Left hindlimb (tissue), 1 donor: ENCODE measurements at places on chromosomes 3 and 15.

- no peak for DNase-seq
These were observed 106.5 kb upstream of the PROK2 start for GRCh38 chr3:71891483-71891882.

- no peak for DNase-seq
These were observed 374.1 kb upstream of the TBL1XR1 start for GRCh38 chr3:177571271-177571943.

DNA sequence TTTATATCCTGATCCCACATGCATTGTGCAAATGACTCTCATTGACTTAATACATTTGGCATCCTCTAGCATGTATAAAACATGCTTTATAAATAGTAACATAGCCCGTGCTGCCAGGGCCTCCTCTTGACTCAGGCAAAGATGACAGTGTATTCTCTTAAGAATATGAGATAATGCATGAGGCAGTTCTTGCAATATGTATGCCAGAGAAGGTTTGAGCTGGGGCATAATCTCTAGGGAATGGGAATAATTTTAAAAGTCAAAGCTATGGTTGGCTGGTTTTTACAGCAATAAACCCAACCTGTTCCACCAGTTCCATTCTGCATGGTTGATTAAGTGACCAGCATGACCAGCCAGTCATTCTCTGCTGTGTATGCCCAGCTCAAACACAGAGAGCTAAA is 179.0 kb upstream of the PFN2 start:
- no peak for DNase-seq

GRCh38 chr3:14791343-14791945 is 27.3 kb upstream of the FGD5 start:
- peak; percentile 58 for DNase-seq

DNA sequence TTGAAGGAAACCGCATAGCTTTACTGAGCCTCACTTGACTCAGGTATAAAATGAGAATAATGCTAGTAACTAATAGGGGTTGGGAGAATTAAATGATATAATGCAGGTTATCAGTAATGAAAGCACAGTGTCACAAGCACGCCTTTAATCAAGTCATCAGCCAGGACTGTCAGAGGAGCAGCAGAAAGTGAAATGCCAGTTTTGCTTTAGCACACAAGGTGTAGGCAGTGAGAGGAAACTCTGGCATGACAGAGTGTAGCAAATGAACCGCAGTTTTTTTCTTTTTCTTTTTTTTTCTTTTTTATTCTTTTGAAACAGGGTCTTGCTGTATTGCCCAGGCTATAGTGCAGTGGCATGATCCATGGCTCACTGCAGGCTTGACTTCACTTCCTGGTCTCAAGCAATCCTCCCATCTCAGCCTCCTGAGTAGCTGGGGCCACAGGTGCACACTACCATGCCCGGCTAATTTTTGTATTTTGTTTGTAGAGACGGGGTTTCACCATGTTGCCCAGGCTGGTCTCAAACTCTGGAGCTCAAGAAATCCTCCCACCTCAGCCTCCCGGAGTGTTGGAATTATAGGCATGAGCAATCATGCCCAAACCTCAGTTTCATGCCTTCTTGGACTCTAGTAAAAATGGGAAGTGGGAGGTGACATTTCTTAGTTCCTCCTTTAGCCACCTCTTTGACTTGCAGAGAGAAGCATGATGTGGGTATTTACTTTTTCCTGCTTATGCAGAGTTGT is 9.7 kb upstream of the SCAANT1 start:
- DNase-seq: no peak

GRCh38 chr3:128483657-128484403 is 9.2 kb downstream of the GATA2 start:
- DNase-seq: peak; percentile 44

DNA sequence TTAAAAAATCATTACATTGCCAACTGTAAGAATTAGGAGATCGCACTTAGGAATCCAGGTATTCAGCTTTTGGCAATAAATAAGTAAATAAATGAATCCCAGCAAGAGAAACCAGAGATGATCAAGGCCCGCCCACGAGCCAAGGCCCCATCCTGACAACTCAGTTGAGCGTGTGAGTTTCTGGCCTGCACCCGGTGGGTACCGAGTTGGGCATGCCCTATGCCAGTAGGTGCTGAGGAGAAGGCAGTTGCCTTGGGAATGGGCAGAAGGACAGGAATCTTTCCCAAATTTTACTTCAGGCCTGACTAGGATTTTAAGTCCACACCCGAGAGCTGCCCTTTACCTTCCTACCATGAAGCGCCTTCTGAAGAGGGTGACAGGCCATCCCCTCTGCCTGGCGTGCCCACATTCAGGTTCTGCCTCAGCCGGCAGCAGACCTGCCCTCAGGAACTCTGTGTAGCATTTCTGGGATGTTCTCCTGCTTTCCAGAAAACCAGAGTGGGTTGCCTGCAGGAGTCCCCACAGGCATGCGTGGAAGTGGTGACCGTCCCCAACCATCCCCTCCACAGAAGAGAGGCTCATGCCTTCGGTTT is 99.3 kb upstream of the ALDH1A3 start:
- no peak for DNase-seq

- no peak for DNase-seq
These were observed 57.8 kb upstream of the NMD3 start for GRCh38 chr3:161163297-161163696.

- DNase-seq: no peak
These were observed 65.4 kb upstream of the THSD4 start for GRCh38 chr15:71049706-71050422.

GRCh38 chr15:67820992-67821783 is 4.1 kb upstream of the SKOR1 start:
- peak; percentile 80 for DNase-seq

GRCh38 chr3:46282041-46282440 is 39.8 kb downstream of the CCR3 start:
- no peak for DNase-seq

DNA sequence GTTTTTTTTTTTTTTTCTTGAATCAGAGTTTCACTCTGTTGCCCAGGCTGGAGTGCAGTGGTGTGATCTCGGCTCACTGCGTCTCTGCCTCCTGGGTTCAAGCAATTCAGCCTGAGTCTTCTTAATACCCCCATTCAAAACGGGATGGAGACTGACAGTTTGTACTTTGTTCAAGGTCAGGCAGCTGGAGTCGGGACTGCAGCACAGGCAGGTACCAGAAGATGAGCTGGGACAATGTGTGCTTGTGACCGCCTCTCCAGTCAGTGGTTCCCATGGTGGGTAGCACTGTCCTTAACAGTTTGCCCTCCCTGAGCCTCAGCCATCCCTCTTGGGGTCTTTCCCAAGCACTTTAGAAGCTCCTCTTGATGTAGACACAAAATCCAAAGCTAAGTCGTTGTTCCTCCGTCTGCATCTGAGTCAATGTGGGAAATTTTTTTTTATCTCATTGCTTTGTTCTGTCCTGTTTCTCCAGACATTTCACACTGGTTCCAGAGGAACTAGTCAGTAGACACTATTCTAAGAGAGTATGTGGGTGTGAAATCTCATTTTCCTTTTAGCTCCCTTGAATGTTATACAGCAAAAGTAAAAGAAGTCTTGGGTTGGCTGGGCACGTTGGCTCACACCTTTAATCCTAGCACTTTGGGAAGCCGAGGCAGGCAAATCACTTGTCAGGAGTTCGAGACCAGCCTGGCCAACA is 5.3 kb upstream of the TTLL13 start:
- DNase-seq: no peak

DNA sequence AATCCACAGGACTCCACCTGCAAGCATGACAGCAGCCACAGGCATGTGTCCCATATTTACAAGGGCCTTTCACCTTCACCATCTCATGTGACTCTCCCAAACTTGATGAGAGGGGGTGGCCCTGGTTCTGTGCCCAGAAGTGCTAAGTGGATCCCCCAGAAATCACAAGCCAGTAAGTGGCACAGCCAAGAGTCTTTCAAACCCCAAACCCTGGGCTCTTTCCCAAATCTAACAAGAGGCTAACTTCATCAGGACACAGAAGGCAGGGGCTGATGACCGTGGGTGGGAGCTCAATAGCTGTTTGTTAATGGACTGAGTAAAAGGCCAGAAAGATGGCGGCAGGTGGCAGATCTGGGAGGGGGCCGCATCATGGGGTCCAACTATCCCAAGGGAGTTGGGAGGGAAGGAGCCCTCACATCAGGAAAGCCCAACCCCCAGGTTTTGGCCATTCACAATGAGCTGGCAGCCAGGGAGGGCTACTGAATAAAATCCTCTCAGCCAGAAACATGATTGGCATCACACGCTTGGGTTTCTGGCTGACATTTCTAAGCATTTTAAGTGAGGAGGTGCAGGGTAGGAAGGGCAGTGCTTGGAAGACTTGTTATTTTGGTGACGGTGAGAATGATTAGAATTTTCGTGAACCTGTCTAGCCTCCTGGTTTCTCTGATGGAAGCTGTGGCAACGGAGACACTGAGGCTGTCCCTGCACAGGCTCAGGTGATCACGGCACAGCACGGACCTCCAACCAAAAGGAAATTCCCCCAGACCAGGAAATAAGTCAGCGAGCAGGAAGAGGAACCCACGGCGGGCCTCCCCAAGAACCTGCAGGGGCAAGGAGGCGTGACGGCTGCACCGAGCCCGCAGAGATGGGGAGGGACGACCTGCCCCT is 109.3 kb downstream of the OXNAD1 start:
- no peak for DNase-seq

- no peak for DNase-seq
These were observed 376.3 kb upstream of the ARHGEF26 start for GRCh38 chr3:153744889-153745288.

DNA sequence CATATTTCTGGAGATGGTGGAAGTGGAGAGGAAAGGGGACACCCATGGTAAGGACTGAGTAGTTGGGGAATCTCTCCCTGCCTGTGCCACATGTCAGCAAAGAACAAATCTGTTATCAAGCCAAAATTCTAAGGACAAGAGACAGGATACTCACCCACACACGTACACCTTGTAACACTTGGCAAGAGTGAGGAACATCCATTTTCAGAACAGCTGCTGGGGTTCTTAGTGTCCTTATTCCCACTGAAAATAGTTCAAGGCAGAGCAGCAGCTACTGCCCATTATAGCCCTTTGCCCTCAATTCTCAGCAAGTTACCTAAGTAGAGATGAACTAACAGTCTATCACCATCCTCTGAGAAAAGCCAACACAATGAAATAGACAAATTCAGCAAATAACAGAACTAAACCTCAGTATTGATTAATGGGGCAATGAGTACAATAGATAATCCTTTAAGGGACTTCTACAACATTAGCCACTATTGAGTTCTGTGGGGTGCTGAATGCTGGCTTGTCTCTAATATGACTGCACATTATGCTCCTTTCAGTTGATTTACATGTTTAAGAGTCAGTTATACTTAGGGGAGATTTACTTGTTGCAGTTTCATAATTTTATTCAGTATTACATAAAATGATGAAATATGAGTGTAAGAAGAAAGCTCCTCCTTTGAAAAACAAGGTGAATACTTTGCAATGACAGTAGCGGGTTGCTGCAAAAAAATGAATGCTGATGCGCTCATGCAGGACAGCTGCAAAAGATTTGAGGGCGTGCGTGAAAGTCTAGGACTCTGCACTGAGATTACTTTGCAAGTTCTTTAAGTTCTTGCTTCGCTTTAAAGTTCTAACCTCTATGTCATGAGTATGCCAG is 22.4 kb downstream of the SENP5 start:
- DNase-seq: no peak

DNA sequence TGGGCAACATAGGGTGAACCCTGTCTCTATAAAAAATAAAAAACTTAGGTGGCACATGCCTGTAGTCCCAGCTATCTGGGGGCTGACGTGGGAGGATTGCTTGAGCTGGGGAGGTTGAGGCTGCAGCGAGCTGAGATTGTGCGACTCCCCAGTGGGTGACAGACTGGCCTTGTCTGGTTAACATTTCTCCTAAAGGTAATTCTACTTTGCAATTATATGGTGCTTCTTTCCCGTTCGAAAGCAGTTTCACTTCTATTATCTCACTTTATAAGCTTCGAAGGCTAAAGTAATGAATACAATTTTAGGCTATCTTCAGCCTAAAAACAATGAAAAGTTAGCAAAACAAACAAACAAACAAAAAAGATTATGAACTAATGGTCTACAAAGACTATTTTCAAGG is 35.3 kb downstream of the COMMD2 start:
- no peak for DNase-seq

DNA sequence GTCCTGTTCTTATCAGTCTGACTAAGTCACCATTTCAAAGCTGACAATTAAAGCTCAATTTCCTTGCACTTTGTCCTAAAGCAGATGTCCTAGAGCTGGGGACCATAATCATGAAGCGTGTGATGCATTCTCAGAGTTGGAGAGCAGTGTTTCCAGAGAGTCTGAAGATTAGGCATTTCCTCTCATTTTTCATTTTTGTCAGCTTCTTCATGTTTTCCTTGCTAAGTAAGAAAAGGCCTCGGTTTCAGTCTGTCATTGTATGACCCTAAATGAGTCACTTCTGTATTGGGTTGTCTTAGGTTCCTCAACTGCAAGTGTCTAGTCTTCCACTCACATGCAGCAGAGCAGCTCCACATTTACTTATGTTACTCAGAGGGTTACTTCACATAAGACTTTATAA is 257.2 kb upstream of the TPRG1 start:
- DNase-seq: no peak

GRCh38 chr3:174931473-174932353 is 72.6 kb downstream of the NAALADL2 start:
- DNase-seq: no peak

DNA sequence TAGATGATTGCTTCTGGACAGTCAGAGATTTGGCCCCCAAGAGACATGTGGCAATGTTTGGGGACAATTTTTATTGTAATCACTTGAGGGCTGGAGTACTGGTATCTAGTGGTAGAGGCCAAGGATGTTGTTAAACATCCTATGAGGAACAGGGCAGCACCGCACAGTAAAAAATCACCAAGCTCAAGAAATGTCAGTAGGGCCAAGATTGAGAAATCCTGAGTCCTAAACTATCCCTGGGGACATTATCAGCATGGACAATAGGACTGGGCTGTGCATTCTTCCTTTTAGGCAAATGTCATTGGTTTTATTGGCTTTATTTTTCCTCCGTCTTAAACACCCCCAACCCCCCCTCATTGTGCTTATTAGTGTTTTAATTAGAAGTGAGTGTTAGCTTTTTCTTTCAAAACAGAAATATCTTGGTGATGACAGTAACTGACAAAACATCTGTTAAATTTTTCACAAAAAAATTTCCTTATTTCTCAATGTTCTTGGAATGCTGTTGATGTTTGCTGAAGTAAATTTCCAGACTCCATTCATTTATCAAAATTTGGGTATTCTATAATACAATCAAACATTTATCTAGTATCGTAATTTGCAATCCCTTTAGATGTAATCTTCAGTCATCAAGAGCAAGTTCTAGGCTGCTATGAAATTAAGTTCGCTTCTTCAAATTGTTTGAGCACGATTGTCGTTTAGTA is 944.4 kb downstream of the VGLL3 start:
- DNase-seq: no peak

- no peak for DNase-seq
These were observed 21.2 kb downstream of the RAD18 start for GRCh38 chr3:8942115-8942514.

- no peak for DNase-seq
These were observed 120.6 kb upstream of the EPHA3 start for GRCh38 chr3:88986834-88987233.
